AG04450 (cell line): ENCODE measurements at places on chromosomes 16 and 17.

DNA sequence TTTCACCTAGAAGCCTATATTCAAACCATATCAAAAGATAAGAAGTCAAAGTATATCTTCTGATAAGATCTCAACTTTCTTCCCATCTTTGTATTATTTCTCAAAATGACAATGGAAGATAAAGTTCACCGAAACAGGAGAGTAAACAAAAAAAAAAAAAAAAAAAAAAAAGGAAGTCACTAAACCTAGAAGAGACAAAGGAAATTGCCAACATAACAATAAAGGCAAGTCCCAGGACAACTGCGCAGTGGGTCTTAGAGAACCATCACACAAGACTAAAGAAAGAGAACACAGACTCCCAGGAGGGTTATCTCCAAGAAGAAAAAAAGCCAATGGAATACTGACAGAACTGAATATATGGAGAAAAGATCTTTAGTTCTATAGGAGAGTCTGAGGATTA lies 65.7 kb downstream of the SMURF2 start:
- DNase-seq, result no peak

GRCh38 chr16:79298894-79299799 lies 301.4 kb downstream of the MAF start:
- DNase-seq, result no peak

GRCh38 chr17:50269477-50270434 lies 4.5 kb upstream of the TMEM92 start:
- peak; percentile 48 for DNase-seq

- DNase-seq, result no peak
Observed at GRCh38 chr17:17361543-17361866, 58.3 kb downstream of the NT5M start.

- DNase-seq, result no peak
Observed at GRCh38 chr17:70119983-70120382, 45.0 kb downstream of the KCNJ16 start.

- peak; percentile 87 for DNase-seq
Observed at GRCh38 chr16:11955713-11956123, 9.3 kb upstream of the TNFRSF17 start.

GRCh38 chr16:75761108-75761507 lies 34.8 kb upstream of the CPHXL start:
- DNase-seq, result no peak
